Spleen (tissue), 13 donors: ENCODE measurements at places on chromosomes 5 and 9.

DNA sequence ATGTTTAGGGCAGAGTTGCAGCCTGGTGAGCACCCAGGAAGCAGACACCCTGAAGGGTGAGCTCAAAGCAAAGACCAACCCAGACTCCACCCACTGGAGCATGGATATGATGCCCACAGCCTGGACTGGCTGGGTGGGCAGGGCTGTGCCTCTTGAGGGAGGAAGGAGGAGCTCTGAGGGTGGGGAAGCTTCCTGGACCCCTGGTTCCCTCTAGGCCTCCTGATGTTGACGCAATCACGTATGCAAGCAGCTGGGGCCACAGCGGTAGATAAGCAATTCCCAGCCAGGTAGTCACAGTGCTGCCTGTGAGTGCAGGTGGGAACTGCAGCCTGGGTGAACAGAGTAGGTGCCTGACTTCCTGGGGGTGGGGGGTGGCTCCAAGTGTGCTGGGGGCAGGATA is 271.5 kb downstream of the CDK5RAP2 start:
- DNase-seq = no peak

GRCh38 chr5:6737043-6737941 is 24.1 kb downstream of the TENT4A start:
- DNase-seq = peak; percentile 74

GRCh38 chr9:83220730-83221129 is 157.8 kb upstream of the RASEF start:
- DNase-seq = no peak

DNA sequence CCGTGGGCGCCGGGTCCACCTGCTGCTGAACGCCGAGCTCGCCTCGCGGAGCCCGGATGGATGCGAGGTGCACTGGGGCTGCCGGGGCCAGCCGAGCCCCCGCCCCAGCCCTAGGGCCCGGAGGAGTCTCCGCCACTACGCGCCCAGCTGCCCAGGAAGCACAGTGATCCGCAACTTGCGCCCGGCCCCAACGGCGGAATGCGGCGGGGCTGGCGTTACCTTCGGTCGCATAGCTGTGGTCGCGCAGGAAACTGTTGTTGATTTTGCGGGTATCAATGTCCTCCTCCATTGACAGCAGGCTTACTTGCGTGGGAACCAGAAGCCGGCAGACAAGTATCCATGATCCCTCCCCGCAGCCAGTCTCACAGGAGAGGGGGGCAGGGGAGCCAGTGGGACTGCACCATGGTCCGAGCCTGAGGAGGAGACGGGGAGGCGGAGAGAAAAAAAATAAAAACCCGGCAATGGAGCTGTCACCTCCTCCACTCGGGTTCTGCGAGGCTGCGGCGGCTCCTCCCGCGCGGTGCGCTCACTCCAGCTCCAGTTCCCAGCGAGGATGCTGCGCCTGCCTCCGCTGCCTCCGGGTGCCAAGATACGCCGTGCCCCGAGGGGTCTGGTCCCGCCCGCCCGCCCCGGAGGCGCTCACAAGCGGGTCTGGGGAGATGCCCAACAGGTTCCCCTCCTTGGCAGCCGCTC is 628 bp downstream of the PPP2R2B start:
- peak; percentile 82 for DNase-seq

DNA sequence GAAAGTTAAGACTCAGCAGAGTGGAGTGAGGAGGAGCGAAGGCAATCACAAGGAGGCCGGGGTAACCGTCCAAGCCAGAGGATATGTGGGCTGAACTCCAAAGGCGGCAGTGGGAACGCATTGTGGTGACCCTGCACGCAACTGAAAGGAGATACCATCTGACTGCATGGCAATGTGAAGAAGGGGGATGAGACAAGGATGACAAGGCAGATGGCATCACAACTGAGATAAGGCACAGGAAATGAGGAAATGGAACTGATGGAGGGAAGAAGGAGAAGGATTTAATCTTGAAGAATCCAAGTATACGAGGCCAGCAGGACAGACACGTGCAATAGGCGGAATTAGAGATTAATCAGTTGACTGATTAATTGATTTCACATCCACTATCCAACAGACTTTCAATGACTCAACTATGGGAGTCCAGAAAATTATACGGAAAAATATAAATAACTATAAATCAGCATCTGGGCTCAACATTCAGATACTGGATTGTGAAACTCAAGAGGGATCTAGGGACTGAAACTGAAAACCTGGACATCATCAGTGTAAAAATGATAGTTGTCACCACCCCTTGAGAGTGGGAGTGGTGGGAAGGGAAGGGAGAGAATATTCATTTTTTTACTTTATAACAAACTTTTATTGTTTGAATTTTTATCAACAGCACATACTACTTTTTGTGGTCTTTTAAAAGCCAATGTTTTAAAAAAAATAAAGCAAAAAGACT is 86.1 kb downstream of the ARL15 start:
- no peak for DNase-seq

GRCh38 chr5:39073767-39074016 is 507 bp downstream of the RICTOR start:
- DNase-seq = peak; percentile 92

GRCh38 chr5:173140769-173141168 is 3.6 kb upstream of the BNIP1 start:
- DNase-seq = no peak

GRCh38 chr5:178249191-178249989 is 16.8 kb upstream of the PHYKPL start:
- DNase-seq = peak; percentile 87

DNA sequence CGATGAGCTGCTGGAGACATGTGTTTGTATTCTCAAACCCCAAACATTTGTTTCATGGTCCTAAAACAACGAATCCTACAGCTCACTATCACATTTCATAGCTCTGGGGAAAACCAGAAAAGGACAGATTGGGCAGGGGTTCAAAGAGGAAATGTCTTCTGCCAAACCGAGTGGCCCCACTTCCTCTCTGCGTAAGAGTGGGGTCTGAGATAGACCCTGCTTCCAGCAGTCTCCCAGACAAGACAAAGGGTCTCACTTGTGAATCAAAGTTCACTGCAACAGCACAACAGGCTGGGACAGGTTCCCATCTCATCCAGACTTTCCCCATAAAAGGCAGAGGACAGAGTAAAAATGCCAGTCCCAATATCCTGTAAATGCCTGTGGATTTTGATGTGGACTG is 276.2 kb upstream of the SLC24A2 start:
- DNase-seq = no peak

DNA sequence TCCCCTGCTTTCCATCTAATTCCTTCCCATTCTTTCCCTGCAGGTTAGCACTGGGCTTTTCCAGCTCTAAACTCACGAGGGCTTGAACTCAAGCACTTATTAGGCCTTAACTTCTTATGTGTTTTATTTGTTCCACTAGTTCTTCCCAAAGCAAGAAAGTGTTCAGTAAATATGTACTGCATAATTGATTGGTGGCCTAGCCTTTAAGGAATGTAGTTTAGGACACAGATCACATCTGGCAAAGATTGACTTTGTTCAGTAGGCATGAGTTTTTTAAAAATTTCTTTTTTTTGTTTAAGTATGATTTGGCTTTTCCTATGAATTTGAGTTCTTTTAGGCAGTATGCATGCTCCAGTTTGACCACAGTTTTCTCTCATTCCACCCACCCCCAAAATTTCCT is 285.2 kb downstream of the NPR3 start:
- no peak for DNase-seq

DNA sequence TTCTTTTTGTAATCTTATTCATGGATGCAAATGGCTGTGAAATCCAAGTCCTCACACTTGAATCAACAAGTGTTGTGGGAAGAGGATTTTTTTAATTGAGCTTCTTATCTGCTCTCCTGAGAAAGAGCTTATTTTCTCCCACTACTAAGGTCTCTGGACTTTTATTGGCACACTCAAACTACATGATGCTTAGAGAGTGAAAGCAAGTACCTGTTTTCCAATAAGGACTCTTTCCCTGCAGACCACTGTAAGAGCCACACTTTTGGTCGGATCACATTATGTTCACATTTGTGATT is 546.4 kb upstream of the ARRDC3 start:
- no peak for DNase-seq

DNA sequence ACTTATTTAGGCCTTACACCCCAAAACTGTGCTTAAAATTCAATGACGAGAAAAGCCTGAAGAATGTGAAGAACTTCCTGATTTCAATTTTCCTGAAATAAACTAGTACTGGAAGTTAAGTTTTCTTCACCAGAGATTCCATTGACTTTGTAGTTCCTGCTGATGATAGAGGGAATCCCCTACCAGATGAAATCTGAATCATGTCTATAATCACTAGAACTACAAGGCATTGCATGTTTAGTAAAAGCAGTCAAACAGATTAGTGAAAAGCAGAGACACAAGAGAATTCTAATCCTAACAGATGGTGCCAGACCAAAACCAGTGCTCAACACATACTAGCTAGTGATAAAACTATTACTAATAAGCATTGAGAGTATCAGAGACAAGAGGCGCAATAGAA is 130.0 kb downstream of the PDE4D start:
- no peak for DNase-seq

GRCh38 chr9:70566751-70567150 is 152.3 kb upstream of the KLF9 start:
- no peak for DNase-seq

DNA sequence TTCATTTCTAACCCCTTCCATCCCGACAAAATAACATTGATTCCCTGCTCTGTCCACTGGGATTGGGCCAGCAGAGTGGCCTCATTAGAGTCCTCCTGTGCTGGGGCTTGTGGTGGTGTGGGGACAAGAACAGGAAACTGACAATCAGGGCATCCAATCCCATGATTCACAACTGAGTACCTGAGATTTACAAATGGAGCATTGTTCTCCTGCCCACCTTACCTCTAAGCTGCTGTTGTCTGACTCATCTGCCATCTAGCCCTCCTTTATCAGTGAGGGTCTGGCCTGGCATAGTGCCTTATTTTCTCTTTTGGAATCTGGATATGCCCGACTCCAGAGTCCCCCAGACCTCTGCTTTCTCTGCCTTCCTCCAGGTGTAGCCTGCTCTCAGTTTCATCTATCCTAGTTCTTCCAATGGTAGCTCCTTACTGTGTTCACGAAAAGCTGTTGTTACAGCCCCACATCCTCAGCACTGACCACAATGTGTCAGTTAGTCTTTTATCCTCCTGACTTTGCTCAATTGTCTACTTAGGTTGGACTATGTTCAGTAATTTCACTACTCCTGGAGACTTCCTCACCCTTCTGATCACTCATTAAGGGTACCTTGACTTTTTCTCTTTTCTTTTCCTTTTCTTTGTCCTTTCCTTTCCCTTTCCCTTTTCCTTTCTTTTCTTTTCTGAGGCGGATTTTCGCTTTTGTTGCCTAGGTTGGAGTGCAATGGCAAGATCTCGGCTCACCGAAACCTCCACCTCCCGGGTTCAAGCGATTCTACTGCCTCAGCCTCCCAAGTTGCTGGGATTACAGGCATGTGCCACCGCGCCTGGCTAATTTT is 13.4 kb downstream of the WNT8A start:
- DNase-seq = no peak

DNA sequence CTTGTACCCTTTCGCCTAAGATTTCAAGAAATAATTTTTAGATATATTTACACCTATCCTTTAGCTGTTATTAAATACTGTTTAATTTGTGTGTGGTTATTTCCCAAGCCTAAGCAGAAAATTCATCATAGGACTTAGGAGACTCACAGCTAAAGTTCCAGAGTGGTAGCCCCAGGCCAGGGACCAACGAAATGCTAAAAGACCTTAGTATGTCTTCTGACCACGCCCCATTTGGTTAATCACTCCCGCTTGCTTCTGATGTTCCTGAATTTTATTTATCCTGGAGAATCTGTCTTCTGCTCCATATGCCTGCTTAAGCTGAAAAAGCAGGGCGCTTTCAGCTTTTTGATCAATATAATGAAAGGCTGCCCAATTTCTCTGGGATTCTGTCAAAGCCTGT is 18.7 kb upstream of the SEMA6A start:
- no peak for DNase-seq

GRCh38 chr9:126397056-126397455 is 70.4 kb downstream of the MVB12B start:
- DNase-seq = no peak

GRCh38 chr5:15452030-15452429 is 48.0 kb upstream of the FBXL7 start:
- DNase-seq = no peak

DNA sequence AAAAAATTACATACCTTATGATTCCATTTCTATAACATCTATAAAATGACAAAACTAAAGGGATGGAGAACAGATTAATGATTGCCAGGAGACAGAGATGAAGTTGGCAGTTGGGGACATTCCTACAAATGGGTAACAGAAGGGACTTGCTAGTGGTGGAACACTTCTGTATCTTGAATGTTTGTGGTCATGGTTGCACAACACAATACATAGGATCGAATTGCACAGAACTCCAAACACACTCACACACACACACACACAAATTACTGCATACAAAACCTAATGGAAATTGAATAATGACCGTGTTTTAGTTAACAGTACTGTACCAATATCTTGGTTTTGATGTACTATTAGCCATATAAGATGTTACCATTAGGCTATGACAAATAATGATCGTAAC is 330.7 kb upstream of the POU5F2 start:
- no peak for DNase-seq

- DNase-seq = no peak
These were observed 401.3 kb downstream of the ENC1 start for GRCh38 chr5:74239261-74239660.

GRCh38 chr5:139667001-139667729 is 19.0 kb downstream of the CXXC5 start:
- DNase-seq = no peak

- DNase-seq = no peak
These were observed 107.6 kb downstream of the MSX2 start for GRCh38 chr5:174832025-174832424.

- no peak for DNase-seq
These were observed 166.6 kb upstream of the NFIB start for GRCh38 chr9:14480526-14480925.

GRCh38 chr9:125696106-125696647 is 10.8 kb downstream of the MAPKAP1 start:
- no peak for DNase-seq

GRCh38 chr9:19410195-19410503 is 1.3 kb downstream of the ACER2 start:
- DNase-seq = no peak

- DNase-seq = no peak
These were observed 1092.0 kb downstream of the MAT2B start for GRCh38 chr5:164597293-164597900.
